ENCODE measurements at places on chromosomes 4 and X.
A peak's percentile ranks its signal among the peaks of the same experiment; 100 is the strongest.

DNA sequence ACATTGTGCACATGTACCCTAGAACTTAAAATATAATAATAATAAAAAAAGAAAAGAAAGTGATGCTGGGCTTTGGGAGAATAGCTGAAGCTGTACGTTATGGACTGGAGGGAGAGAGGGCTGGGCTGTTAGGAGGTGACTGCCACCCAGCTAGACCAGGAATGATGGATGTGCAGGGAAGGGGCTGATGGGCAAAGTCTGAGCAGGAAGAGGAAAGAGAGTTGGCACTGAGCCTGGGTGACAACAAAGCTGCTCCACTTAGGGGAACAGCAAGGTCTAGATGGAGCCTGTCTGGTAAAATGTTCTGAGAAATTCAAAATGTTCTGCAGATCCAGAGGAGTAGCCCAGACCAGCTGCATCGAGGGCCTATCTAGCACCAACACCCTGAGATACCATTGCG lies 32.3 kb downstream of the MED28 start:
- DNase-seq = no peak

DNA sequence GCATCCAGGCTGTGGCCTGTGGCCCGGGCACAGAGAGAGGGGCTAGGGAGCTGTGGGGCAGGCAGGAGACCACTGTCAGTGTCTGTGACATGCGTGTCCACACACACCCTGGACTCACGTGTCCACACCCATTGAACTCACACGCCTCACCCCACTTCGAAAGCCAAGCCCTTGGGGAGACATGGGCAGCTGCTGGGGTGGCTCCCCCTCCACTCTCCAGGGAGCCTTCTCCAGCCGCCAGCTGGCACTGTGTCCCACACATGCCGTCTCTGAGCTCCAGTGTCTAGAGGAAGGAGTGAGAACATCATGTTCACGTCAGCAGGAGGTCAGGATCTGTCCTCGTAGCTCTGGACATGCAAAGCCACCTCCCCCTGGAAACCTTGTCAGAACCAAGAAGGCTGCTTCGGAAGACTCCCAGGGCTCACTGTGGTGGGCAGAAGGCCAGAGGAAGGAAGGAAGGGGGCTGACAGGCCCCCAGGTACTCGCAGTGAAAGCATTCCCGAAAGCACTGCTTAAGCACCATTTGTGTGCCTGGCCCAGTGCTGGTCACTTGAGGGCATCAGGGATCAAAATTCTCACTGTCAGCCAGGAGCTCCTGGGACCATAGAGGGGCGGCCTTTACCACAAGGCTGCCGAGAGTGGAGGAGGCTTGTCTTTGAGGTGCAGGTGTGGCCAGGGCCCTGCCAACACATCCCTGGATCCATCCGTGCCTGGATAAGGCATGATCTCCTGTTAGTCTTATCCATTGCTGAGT lies 61.4 kb downstream of the HTRA3 start:
- DNase-seq = no peak

DNA sequence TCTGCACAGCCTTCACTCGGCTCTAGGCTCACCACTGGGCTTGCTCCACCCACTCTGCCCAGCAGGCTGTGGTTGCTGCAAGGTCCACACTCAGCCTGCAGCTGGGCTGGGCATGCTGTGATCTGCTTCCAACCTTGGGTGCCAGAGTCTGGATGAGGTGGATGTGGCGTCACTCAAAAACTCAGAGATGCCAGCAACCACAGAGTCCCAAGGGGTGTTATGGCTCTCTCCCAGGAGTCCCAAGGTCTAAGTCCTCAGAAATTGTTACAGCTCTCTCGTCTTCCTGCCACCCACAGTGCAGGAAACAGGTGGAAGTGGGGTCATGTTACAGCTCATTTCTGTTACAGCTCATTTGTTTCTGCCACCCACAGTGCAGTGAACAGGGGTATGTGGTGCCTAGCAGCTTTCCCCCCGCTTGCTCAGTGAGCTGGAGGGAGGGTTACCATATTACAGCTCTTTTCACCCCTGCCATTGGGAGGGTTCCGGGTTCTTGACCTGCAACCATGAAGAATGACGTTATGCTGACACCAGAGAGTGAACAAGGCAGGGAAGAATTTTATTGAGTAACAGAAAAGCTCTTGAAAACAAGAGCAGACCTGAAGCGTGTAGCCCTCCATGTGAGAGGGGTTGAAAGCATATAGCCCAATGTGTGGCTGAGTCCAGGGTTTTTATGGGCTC lies 893.9 kb downstream of the PCDH7 start:
- no peak for DNase-seq

- no peak for DNase-seq
These were observed 129.8 kb downstream of the GUCY2F start for GRCh38 chrX:109352066-109352588.

DNA sequence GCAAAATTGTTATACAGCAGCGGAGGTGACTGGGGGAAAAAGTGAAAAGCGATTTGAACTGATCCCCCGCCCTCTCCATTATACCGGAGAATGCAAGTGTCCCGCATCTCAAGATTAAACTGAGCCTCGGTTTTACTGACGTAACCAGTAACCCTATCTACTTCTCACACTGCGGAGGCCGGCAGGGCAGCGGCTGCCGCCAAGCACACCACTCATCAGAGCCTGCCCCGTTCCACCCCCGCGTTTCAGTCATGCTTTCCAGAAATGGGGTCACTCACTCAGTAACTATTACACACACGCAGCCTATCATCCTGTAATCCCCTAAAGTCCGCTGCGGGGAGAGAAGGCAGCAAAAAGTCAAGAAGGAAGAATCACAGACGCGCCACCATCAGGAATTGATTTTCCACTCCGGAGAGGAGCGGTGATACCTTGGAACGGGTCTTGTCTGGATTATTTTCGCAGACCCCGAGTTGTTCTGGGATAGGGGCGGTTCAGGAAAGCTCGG lies 1.4 kb downstream of the RPS6KA3 start:
- DNase-seq = peak; percentile 56

DNA sequence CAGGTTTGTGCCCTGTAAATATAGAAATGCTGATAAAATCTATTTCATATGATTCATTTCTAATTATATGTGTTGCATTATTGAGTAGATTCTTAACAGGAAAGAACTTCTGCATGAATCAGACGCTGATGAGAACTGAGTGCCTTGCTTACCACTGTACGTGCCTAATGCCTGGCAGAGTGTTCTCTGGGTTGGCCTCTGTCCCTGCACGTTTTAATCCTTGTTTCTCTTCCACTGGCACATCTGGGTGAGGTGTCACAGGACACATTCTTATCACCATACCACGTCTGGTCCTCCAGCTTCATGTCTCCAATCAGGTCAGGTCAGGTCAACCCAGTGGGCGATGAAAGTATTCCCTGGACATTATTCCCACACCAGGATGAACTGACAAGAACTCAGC lies 53.6 kb downstream of the KLF3 start:
- DNase-seq = no peak

- no peak for DNase-seq
These were observed 7.9 kb downstream of the SMIM20 start for GRCh38 chr4:25921922-25922321.

GRCh38 chr4:119041396-119041795 lies 94.2 kb upstream of the MYOZ2 start:
- DNase-seq = no peak

- DNase-seq = no peak
These were observed 1009.6 kb upstream of the PCDH7 start for GRCh38 chr4:29710519-29710918.
